ENCODE measurements at places on chromosomes 5 and 9.

- no peak for DNase-seq
These were observed 93.8 kb downstream of the HSPA4 start for GRCh38 chr5:133145436-133146170.

GRCh38 chr5:124193371-124193789 is 553.1 kb downstream of the ZNF608 start:
- no peak for DNase-seq

GRCh38 chr5:98564836-98565235 is 208.6 kb upstream of the RGMB start:
- no peak for DNase-seq

DNA sequence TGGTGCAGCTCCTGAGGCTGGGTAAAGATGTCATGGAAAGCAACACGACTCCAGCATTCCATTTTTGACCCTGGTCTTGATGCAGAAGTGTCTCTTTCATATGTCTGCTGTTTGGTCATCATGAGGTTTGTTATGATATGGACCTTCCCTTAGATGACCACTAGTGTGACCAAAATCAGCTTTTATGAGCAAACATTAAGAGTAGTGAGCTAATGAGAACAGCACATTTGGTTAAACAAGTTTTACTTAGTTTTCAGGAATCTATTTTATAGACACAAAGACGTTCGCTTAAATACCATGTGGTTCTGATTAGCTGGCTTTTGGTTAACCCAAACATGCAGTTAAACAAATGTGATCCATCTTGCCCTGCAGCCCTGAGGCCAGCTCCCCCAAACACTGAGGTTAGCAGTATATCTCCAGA is 56.7 kb upstream of the ACTBL2 start:
- DNase-seq = no peak

DNA sequence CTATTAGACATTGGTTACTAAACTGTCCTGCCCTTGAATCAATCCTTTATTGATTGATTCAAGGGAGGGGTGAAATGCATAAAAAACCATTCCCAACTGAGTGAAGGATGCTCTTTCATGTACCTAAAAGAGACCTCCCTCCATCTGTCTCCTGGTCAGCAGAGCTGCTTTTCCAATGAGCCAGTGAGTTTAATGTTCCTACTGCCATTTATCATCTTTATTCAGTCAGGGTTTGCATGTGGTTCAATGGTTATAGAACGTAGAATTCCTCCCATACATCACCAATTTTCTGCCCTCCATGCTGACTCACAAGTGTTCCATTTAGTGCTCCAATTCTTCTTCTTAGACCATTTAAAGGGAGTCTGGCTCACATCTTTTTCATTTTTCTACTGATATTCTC is 199.1 kb upstream of the PCSK5 start:
- no peak for DNase-seq

GRCh38 chr5:38378579-38378978 is 120.2 kb downstream of the EGFLAM start:
- no peak for DNase-seq

GRCh38 chr9:130849356-130849755 is 14.3 kb downstream of the ABL1 start:
- no peak for DNase-seq

GRCh38 chr9:129814432-129815223 is 9.3 kb downstream of the TOR1A start:
- no peak for DNase-seq

- no peak for DNase-seq
These were observed 381.1 kb downstream of the ZNF608 start for GRCh38 chr5:124365361-124365801.
